ENCODE measurements at places on chromosomes 4 and X.

- DNase-seq: no peak
These were observed 88.1 kb downstream of the PCDH7 start for GRCh38 chr4:30808276-30808675.

GRCh38 chr4:67522851-67523671, 22.2 kb downstream of the CENPC start:
- DNase-seq: no peak

DNA sequence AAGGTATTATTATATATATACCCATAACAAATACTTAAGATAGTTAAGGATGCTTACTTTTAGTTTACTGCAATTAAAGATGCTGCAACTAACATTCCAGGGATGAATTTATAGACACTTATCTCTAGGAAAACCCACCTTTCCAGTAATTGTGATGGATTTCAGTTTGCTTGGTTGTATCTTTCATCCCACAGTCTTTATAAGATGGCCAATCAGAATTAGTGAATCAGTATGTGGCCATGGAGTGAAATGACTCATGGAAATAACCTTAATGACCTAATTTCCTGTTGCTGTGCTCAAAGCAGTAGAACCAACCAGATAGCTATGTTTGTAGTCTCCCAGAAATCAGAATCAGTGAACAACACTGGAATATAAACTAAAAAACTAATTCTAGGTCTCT, 26.4 kb downstream of the MOSPD2 start:
- DNase-seq: no peak

GRCh38 chr4:31702326-31702725, 982.2 kb downstream of the PCDH7 start:
- DNase-seq: no peak

DNA sequence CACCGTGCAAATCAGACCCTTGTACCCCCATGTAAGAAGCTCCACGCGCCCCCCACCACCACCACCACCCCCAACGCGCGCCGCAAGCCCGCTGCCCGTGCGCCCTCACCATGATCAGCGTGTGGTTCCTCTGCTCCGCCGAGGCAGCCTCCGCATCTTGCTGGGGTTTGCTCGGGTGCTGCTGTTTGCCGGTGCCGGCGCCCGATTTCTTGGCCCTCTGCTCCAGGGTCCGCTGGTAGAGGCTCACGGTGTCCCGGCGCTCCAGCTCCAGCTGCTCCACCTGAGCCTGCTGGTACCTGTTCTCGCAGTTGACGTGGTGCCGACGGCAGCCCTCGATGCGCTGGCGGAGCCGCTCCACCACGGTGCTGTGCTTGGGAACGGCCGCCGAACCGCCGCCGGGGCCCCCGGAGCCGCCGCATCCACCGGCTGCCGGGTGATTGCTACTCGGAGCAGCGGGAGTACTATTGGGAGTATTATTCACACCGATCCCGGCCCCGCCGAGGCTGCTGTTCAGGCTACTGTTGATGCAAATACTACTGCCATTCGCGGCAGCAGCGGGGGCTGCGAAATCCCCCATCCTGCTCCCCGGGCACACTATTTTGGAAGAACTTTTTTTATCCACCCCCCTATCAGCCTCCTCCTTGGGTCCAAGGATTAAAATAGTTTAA, 1.1 kb downstream of the MAML3 start:
- no peak for DNase-seq

DNA sequence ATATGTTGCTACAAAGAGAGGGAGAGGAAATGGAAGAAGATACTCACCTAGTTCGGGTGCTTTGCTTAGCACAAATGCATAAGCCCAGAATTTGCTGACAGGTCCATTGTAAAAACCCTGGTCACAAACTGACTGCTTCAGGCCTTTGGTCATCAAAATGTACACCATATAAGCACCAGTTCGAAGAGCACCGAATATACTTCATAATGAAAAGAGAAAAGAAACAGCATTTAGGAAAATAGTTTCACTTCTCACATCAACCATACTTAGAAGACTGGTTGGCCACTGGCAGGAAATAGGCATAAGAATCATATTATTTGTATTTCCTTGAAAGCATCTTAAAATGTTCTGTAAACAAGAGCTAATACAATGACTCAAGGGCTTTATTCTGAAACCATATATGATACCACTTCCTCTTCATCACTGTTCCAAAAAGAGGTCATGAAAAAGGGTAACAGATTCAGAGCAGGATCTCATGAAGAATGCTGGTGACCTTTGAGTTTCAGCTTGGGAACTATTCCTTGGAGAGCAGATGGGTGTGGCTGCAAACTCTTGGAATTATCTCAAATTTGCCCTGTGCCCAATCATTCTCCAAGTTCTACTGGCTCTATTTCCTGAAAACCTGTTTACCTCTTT, 138.7 kb downstream of the ELOVL6 start:
- DNase-seq: no peak

- no peak for DNase-seq
These were observed 603.2 kb upstream of the FAM241A start for GRCh38 chr4:111542056-111542455.

DNA sequence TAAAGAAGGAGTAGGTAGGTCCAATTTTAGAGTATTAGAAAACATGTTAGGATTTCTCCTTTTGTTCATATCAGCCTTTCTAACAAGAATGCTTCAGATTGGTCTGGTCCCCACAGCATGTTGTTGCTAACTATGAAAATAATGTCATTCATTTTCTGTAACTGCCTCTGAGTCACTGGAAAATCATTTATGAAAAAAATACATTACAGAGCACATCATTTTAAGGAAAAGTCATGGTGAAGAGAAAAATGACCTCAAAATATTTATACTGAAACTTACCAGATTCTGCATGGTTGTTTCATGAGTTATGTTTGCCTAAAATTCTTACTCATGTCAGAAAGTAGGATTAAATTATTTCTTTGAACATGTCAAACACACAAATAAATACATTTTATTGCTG, 35.2 kb downstream of the DTHD1 start:
- DNase-seq: no peak

DNA sequence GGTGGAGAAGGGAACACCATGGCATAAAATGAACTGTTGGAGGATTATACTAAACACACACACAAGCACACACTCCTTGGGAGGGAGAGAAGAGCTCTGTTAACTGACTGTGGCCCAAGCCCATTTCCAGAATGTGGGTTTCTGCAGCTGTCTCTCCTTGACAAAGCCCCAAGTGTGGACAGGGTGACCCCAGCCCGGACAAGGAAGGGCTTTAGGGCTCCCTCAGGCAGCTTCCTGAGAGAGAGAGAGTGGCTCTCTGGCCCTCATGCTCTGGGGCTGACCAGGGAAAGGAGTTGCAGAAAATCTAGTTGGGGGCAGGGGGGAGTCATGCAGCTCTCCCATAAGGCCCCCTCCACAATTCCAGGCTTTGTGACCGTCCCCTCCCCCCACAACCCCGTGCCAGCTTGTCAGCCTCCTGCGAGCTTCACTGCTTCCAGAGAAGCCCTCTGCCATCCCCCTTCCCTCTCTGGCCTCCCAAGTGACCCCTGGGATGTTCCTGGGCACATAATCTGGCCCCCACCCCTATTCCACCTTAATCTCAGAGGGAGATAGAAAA, 590 bp downstream of the ARHGEF9 start:
- DNase-seq: no peak

- no peak for DNase-seq
These were observed 2.5 kb upstream of the HTRA3 start for GRCh38 chr4:8267077-8267476.

DNA sequence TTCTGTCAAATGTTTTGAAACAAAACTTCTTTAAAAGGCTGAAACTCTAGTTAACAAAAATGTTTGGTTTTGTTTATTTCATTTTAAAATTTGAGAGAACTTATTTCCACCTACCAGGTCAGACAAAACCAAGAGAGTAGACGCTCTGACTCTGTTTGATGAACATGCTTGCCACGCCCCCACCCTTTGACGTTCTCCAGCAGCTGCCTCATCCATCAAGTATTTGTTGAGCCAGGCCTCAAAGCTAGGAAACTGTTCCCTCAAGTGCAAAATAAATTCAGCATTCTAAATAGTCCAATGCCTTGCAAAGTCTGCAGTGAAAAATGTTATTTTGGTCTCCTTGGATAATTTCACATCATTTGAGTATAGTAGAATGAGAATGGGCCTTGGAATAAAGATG, 121.6 kb downstream of the GUCY2F start:
- no peak for DNase-seq

DNA sequence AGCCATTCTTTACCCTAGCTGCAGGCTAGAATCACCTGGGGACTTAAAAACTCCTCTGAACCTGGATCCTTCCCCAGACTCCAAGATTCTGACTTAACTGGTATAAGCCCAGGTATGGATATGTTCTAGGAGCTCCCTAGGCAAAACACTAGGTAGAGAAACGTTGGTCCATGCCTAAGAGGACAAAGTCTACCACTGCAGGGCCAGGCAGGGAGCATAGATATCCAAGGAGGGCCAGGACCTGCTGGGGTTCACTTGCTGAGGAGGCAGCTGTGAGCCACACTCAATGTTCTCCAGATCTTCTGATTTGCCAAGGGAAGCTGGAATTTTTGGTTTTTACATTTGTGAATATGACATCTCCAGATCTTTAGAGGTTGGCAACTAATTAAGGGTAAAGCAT, 48.6 kb upstream of the TRIM2 start:
- no peak for DNase-seq

DNA sequence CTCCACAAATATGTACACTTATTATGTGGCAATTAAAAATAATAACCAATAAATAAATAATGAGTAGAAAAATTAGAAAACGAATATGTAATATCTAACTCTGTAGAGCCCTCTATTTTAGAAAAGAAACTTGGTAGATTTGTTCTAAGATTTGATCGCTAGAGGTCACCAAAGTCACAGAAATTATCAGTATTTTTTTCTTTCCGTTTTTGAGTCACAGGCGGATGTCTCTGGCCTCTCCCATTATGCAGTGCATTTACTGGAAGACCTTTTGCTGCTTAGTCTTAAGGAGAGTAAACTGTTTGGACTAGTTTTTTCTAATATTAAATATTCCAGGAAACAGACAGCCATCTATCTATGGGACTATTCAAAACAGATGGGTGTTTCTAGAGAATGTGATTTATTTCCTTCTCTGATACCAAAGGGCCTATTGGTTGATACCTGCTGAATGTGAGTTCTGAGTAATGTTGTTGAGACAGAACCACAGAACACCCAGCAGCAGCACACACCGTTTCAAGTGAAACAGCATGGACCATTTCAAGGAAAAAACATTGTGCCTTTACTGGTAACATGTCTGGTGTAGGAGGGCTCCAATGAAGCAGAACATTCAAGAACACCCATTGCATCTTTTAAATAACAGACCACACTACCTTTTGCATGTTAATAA, 34.0 kb upstream of the GYPA start:
- DNase-seq: peak; percentile 14

- DNase-seq: no peak
These were observed 53.5 kb downstream of the APBB2 start for GRCh38 chr4:41160856-41161255.

GRCh38 chr4:125991398-125991797, 676.6 kb downstream of the FAT4 start:
- no peak for DNase-seq

GRCh38 chr4:127261476-127261875, 371.3 kb upstream of the INTU start:
- DNase-seq: no peak

- DNase-seq: no peak
These were observed 30.4 kb upstream of the UBE2NL start for GRCh38 chrX:143853488-143853887.

- DNase-seq: no peak
These were observed 17.9 kb downstream of the OCRL start for GRCh38 chrX:129557844-129558480.

DNA sequence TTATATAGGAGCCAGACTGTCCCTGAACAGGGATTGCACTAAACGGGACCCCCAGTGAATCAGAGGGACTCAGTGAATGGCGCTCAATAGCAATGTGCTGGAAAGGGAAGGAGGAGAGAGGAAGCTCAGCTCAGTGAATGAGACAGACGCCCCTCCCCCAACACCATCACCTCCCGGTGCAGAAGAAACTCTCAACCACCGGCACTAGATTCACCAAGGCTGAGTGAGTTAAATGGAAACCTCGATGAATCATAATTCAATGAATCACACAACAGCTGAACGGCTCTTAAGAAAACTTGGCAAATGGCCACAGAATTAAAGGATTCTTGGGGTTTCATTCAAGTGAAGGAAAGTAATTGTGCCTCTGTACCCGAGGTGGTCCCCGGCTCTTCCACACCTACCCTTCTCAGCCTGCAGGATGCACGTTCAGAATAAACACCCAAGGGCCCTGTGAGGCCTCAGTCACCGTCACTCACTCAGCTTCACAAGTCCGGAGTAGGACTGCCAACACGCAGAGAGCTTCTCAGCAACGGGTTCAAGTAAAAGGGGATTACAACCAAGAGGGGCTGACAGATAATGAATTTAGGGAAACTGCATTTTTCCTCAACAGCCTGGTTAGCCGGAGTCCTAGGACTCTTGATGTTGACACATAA, 29.3 kb downstream of the CRMP1 start:
- DNase-seq: no peak

DNA sequence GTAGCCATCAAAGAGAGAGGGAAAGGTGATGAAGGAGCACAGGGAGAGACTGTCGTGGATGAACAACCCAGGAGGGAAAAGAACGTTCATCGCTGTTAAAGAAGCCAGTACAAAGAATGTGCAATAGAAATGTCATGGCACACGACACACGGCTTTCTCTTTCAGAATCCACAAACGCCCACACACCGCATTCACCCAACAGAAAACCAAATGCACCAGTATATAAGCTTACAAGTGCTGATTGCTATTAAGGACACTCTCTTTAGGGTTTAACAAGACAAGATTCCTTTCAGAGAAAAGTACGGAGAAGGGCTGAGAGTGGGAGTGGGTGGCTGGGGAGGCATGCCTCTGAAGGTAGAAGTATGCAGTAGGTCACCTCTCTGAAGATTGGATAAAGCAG, 80.2 kb downstream of the C4orf51 start:
- no peak for DNase-seq

- no peak for DNase-seq
These were observed 20.3 kb upstream of the MSX1 start for GRCh38 chr4:4838936-4839810.

DNA sequence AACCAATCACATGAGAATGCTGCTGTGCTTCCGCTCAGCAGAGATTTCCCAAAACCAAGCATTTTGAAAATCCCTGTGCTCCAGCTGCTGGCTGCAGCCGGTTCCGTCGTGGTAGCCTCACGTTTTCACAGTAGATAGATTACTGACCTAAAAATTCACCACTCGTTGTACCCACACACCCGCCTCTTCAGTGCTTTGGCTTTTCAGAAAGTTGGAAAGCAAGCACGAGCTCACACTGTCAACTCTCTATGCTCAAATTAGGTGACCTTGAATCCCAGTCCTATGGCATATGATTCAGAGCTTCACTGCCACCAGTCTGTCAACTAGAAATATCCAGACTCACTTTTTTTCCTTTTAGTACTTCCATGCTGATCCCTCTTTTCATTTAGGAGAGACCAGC, 168.9 kb downstream of the DCTD start:
- DNase-seq: no peak

DNA sequence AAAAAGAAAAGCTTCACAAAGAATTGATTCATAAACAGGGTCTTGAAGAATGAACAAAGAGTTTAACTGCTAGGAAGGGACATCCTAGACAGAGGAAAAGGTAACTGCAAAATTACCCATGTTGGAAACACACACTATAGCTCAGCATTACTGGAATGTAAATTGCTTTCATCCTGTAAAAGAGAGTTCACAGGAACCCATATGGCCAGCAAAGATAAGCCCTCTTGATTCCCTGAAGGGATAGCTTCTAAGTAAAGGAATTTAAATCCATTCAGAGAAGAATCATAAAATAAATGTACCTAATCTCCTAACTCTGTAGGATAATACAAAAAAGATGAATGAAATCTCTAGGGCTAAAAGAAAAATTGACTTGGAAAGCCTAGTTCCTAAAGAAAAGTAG, 107.1 kb upstream of the INTU start:
- no peak for DNase-seq

- no peak for DNase-seq
These were observed 51.3 kb upstream of the MAP3K15 start for GRCh38 chrX:19566359-19567222.
